EH (cell line): ENCODE measurements at places on chromosomes 3 and 15.

DNA sequence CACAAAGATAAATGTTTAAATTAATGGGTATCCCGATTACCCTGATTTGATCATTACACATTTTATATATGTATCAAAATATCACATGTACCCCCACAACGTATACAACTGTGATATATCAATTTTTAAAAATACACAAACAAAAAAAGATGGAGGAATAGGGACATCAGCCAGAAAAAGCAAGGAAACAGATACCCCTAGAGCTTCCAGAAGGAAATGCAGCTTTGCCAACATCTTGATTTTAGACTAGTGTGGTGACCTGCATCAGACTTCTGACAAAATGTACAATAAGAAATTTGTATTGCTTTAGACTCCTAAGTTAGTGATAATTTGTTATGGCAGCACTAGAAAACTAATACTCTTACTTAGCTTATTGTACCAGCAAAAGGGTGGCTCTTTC is 483.8 kb downstream of the TUSC7 start:
- peak; percentile 43 for DNase-seq

DNA sequence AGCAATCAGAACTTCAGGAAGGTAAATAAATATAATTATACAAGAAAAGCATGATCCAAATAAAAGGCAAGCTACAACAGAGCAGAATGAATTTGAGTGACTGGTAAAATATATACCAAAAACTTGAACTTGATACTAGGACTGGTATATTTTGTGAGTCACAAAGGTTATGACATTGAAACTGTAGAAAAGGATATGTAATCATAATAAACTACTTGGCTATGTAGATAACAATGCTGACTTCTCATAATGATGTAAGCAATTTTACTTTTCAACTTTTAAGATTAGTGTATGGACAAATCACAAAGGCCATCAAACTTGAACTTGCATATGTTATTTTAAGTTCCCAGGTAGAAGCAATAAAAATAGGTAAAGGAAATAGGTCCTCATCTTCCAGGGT is 384.5 kb upstream of the NECTIN3 start:
- no peak for DNase-seq

- peak; percentile 89 for DNase-seq
These were observed 71.2 kb downstream of the GOLIM4 start for GRCh38 chr3:168024537-168024941.

DNA sequence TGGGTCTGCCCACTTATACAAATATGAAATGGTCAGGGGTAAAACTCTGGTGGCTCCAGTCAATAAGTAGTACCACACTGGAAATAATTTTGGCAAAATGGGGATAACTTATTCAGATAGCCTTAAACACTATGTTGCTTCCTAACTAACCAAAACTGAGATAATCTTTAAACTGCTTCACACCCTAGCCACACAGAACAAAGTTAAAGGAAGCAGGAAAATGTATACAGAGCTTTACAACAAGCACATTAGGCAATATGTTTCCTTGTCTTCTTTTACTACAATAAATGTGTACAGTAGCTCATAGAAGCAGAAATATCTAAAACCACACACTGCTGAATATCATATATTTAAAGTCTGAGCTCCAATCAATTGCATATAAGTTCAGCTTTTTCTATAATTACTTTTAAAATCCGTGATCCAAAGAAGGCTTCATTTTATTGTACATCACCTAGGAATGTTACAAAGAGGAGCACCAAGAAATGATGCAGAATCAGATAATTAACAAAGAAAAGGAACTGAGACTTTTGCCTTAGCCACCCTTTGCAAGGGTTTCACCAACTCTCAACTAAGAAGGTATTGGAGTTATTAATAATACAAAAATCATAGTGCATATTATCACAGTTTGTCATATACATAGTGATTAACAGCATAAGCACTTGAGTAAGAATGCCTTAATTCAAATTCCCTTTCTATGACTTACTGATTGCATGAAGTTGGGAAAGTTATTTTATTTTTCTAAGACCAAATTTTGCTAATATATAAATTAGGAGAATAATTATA is 9.2 kb upstream of the SSR3 start:
- DNase-seq: no peak

DNA sequence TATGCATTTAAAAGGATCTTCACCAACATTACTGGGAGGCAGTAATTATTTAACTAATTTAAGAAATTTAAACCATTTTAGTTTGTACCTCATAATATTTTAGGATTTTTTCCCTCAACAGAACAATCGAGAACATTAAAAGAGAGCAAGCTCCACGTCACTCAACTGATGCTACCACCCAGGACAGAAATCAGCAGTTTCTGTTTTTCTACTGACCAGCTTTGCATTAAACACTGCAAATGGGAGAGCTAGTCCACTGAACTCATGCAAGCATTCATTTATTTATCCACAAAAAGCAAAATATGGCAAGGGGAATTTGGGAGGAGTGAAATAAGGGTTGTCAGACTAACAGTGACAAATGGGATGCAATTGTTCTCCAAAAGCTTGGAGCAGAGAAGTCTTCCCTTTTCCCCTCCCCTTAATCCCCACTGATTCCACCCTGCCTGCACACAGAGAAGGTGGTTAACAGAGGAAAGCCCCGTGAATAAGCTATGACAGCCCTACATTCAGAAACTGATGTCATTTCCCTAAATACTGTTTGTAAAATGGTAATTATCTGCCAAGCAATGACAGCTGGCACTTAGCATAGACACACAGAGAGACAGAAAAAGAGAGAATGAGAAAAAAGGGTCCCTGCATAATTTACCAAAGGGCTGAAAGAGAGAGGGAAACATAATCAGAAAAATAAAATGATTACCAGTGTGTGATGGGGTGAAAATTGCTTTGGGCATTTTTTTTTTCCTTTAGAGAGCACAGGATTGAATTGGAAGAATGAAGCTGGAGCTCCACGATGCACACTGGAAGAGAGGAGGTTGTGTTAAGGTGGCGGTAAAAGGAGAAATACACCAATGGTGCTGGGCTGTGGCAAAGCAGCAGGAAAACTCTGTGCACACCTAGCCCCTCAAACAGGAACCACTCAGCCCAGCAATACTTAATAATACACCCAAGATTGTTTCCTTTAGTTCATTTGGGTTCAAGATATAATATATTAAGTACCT is 777.4 kb downstream of the TUSC7 start:
- no peak for DNase-seq

DNA sequence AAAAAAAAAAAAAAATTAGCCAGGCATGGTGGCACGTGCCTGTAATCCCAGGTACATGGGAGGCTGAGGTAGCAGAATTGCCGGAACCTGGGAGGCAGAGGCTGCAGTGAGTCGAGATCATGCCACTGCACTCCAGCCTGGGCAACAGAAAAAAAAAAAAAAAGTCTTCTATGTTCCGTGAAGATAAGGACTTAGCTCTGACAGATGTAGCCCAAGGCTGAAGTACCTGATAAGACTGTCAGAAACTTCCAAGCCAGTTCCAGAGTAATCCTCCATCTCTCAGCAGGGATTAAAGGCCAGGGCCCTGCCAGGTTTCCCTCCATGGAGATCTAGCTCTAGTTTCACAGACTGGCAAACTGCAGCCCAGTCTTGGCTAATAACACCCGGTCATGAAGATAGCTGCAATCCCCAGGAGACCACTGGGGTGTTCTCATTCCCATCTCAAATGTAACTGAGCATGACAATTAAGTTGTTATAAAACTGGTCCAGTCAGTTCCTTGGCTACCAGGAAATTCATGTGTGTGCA is 8.5 kb downstream of the CDCP1 start:
- DNase-seq: peak; percentile 44

DNA sequence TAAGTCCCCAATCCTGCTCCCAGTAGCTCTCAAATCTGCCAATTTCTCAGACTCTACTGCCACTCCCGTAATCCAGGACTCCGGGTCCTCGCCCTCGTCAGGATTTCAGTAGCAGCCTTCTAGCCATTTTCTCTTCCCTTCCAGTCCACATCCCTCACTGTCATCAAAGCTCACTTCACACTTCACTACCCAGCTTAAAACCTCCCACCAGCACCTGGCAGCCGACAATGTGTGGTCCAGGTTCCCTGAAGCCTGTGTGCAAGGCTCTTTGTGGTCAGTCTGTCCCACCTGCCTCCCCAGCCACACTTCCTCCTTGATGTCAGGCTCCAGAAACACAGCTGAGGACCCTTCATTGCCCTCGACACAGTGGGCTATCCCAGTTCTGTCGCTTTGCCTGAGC is 304.5 kb upstream of the ROPN1 start:
- no peak for DNase-seq

- peak; percentile 32 for DNase-seq
These were observed 258.9 kb downstream of the PDZRN3 start for GRCh38 chr3:73365756-73366397.

DNA sequence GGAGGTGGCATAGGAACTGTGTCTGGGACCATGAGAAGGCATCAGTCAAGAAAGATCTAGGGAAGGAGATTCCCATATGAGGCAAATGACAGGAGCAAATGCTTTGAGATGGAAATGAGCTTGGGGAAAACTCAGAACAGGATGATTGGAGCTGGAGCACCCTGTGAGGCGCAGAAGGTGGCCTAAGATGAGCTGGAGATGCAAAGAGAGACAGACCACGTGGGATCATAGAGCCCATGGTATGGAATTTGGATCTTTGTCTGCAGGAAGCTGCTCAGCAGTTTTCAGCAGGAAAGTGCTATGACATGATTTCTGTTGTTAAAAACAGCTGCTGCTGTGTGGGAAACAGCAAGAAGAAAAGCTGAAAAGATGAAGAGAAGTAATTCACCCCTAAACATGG is 310.6 kb downstream of the MAGI1 start:
- DNase-seq: no peak

DNA sequence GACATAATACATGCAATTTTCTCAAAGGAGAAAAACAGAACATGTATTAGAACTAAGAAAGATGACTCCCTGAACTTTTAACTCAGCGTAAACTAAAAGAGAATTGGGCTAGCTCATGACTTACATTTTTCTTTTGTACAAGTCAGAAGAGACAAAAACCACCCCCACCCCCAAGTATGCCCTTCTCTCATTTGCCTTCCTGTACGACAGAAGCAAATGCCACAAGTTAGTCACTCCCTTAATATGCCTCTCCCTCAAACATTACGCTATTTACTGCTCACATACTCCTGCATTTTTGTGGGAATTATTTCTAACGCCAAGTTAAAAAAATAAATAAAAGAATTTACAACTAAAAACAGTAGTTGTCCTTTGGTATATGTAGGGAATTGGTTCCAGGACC is 22.0 kb downstream of the CPEB1 start:
- DNase-seq: peak; percentile 27

DNA sequence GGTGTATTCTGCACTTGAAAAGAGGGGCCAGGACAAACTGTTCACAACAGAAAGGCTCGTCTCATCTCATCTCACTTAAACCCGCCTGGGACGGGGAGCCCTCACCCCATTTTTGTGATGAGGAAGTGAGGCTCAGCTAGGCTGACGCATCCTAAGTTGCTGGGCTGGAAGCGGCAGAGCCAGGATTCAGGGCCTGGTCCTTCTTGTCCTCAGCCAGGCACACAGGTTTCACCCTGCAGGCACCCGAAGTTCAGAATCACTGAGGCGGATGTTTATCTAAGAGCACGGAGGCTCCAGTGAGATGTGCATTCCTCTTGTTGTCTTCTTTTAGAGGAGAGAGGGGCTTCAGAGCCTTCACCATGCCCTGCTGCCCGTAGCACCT is 51.1 kb upstream of the PLXNA1 start:
- no peak for DNase-seq

DNA sequence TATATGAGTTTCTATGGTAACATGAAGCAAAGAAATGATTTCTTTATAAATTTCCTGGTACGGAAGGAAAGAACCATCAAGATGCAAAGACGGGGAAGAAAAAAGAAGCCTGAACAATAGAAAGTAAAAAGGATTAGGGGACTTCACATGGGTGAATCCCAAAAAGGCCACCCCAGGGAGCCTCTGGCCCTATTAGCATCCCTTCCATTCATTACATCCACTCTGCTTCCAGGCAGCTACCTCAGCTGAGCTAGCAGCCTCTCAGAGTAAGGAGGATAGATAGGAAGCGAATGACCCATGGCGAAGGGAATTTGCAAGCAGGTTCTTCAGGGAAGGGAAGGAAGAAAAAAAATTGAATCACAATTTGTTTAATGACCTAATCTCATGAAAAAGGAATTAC is 81.6 kb downstream of the GABRB3 start:
- DNase-seq: no peak
